ENCODE measurements at places on chromosomes 11 and 22.
A peak's percentile ranks its signal among the peaks of the same experiment; 100 is the strongest.

DNA sequence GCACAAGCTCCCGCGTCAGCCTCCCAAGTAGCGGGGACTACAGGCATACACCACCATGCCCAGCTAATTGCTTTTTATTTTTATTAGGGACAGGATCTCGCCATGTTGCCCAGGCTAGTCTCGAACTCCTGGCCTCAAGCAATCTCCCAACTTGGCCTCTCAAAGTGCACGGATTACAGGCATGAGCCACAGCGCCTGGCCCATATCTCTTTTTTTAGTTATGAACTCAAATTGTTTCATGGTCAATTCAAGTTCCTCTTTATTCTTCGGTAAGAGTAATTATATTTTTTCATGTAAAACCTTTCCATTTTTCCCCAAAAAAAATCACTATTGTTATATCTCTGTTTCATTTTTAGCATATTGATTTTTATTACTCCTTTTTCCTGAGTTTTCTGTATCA lies 25.5 kb downstream of the FCHSD2 start:
- DNase-seq: no peak

GRCh38 chr11:132589791-132590190 lies 942.5 kb downstream of the OPCML start:
- DNase-seq: no peak

GRCh38 chr22:42581762-42582716 lies 28.3 kb downstream of the SERHL2 start:
- DNase-seq: no peak

DNA sequence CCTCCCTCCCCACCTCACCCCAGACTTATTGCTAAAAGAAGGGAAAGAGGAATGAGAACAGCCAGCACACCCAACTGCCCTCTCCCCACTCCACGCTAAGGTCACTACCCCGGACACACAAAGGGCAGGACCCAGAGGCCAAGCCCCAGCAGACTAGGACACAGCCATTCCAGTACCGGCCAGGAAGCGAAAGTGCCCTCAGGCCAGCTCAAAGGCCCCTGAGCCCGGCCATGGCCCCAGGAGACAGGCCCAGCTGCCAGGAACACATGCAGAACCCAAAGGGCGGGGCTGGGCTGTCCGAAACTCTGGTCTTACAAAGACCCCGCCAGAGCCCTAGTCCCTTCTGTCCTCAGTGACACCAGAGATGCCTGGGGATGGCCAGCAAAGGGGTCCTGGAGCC lies 5.5 kb downstream of the RCOR2 start:
- DNase-seq: no peak

DNA sequence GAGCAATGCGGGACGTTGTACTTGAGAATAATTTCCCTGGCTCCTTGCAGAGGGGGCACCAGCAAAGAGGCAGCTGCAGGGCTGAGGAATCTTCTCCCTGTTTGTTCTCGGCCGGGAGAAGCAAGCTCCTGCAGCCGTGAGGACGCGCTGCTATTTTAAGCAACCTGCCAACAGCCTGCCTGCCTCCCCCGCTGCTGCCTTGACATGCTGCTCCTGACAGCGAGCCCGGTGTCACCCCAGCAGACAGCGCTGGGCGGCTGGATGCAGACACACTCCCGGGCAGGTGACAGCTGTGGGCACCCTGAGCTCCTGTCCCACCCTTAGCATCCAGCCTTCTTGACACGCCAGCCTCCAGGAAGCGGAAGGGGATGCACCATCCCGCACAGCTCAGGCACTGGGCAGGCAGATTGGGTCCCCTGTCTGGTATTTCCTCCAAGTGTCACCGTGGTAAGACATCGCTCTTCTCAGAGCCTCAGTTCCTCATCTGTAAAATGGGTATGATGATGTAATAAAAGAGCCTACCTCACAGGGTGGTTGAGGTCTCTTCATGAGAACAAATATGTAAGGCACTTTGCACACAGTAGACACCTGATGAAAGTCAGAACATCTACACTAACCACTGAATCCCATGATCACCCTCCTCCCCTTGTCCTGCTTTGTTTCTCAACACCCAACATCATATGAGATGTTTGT lies 530.6 kb downstream of the MN1 start:
- no peak for DNase-seq

- peak; percentile 28 for DNase-seq
Measured at GRCh38 chr11:80086496-80087055, 645.7 kb upstream of the TENM4 start.

DNA sequence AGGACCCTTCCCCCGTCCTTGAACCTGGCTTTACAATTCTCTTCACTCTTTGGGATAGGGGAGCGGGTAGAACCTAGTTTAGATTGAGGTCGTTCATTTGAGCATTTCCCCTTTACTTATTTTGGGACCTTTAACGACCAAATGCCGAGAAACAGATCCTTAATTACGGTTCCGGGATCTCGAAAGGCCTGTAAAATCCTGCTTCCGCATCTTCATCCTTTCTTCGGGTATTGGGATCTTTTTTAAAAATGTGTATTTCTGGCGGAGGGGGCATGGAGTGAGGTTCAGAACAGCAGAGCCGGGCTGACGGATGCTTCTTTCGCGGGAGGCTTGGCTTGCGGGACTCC lies 395 bp upstream of the HIPK3 start:
- DNase-seq: no peak

DNA sequence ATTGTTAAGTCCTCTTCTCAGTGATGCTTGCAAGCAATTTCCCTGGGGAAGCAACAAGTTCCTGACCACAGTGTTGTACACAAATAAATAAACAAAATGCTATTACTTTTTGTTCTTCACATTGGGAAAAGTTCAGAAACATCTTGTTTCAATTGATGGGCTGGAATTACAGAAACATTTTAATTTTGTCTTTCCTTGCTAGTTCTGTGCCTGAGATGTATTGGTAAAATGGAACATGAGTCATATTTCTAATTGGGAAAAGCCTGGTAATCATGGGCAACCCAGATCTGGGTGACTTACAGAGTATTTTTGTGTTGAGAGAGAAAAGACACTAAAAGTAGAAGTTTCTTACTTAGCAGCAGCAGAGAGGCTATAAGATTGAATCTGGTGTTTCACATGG lies 576 bp upstream of the BLID start:
- no peak for DNase-seq

GRCh38 chr11:103923451-103923931 lies 112.9 kb upstream of the DDI1 start:
- peak; percentile 54 for DNase-seq

DNA sequence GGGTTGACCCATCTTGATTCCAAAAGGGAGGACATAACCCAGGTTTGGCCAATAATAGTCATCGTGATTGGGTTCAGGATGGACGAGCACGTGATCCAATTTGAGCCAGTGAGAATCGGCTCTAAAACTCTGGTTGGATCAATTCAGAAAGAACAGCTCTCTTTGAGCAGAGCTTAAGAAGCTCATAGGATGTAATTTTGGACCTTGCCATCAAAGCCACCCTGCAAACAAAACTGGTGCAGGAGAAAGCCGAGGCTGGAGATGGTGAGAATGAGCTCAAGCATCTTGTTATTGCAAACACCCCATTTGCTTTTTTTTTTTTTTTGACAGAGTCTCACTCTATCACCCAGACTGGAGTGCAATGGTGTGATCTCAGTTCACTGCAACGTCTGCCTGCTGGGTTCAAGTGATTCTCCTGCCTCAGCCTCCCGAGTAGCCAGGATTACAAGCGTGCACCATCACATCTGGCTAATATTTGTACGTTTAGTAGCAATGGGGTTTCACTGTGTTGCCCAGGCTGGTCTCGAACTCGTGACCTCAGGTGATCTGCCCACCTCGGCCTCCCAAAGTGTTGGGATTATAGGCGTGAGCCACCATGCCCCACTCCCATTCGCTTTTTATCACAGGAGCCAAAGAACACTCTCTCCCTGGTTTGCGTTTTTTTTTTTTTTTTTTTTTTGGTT lies 13.8 kb upstream of the MIAT start:
- no peak for DNase-seq

DNA sequence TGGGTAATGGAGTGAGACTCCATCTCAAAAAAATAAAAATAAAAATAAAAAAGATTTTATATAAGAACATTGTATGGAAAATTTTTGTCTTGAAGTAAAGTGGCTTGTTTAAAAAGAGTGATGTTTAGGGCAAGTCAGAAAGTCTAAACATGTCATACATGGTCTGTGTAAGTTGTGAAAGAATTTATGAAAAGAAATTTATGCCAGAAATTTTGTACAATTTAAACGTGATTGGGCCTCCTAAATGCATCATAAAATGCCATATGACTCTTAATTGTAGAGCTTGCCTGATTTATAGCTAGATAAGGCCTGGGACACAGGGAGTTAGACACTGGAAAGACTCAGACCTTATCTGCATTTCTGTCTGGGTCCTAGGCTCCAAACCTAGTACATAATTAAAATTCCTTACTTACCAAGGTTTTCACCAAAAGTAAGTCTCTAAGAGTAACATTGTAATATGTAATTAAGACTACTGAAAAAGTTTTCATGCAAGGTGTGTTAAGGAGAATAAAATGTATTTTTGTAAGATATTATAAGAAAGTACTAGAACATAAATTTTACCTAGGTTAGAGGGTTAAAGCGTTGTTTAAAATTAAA lies 110.5 kb downstream of the AASDHPPT start:
- no peak for DNase-seq

DNA sequence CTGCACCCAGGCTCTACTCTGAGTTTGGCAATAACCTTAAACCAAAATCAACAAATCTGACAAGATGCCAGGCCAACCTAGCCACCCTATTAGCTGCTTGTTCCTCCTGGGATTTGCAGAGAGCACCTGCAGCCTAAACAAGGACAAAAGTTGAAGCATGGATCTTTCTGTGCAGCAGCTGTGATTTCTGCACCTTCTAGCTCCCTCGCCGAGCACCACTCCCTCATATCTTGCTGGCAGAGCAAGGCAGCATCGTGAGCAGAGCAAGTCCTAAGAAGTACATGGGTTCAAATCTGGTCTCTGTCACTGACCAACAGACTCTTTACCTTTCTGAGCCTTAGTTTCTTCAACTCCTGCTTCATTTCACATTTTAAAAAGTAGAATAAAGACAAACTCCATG lies 38.3 kb downstream of the MORC2 start:
- DNase-seq: no peak

DNA sequence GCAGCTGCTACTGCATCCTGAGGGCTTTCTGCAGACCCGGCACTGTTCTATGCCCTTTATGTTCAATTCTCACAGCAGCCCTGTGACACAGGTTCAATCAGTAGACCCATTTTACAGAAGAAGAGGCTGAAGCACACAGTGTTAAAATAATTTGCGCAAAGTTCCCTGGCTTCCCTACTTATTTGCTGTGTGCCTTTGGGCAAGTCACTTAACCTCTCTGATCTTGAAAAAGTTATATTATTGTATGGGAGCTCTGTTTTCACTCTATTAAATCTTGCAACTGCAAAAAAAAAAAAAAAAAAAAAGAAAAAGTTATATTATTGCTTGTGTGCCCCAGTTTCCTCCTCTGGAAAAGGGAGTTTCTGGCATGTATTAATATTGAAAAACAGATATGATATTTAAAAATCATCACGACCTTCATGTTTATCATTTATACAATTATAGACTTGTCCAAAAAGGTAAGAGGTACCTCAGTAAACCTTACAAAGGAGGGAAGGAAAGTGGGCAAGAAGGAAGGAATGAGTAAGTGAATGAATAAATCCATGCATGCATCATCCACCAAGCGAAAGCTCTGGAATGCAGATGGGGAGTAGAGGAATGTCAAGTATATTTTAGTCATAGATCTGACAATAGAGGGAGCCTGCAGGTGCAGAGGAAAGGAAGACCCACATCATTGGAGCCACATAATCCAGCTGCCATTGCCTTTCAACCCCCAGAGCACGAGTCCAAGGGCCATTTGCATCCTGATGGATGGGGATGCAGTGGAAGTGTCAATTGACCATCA lies 21.2 kb upstream of the ISX start:
- DNase-seq: no peak

GRCh38 chr11:132528181-132528580 lies 1004.1 kb downstream of the OPCML start:
- DNase-seq: no peak

DNA sequence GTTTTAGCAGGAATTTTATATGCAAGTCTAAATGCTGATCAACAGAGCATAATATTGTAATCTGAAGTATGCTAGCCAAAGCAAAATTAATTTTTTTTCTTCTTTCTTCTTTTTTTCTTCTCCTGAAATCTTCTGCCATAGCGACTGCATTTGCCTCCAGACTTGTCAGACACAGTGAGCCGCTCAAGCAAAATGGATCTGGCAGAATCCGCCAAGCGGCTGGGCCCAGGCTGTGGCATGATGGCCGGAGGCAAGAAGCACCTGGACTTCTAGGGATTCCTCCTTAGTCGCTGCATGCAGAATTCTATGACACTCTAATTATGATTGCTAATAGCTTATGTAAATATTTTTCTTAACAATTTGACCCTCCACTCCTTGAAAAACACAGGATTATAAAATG lies 27.9 kb downstream of the PAX6 start:
- no peak for DNase-seq

DNA sequence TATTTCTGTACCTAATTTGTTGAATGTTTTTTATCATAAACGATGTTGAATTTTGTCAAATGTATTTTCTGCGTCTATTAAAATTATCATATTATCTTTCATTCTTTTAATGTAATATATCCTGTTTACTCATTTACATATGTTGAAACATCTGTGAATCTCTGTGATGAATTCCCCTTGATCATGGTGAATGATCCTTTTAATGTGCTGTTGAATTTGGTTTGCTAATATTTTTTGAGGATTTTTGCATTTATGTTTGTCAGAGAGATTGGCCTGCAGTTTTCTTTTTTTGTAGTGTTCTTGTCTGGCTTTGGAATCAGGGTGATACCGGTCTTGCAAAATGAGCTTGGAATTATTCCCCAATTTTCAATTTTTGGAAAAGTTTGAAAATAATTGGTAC lies 569.3 kb upstream of the CCDC179 start:
- DNase-seq: no peak

- DNase-seq: no peak
Measured at GRCh38 chr11:33906484-33907186, 14.8 kb upstream of the LMO2 start.
